ENCODE measurements at places on chromosomes 5 and 9.

DNA sequence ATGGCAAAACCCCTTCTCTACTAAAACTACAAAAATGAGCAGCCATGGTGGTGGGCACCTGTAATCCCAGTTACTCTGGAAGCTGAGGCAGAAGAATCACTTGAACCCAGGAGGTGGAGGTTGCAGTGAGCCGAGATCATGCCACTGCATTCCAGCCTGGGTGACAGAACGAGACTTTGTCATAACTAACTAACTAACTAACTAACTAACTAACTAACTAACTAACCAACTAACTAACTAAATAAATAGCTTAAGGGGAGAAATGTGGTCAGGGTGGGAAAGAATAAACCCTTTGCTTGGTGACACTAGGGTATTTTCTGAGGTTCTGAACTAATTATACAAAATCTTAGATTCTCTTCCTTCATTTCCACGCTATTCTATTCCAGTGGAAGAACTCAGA is 184.4 kb upstream of the MEF2C start:
- DNase-seq: no peak

DNA sequence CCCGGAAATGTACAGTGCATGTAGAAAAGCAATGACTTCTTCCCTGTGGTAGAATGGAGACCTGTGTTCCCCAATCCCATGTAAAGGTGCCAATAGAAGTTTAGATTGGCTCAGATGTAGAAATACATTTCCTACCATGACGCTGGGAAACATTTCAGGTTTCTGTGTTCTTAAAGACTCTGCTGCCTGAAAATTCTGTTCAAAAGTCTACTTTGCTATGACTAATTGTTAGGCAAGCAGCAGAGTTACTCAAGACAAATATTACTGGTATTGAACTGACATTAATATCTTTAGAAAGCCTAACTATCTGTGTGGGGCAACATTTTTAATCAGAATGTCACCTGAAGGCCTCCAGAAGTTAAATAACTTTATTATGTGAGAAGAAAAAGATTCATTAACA is 75.5 kb upstream of the ELL2 start:
- DNase-seq: no peak

DNA sequence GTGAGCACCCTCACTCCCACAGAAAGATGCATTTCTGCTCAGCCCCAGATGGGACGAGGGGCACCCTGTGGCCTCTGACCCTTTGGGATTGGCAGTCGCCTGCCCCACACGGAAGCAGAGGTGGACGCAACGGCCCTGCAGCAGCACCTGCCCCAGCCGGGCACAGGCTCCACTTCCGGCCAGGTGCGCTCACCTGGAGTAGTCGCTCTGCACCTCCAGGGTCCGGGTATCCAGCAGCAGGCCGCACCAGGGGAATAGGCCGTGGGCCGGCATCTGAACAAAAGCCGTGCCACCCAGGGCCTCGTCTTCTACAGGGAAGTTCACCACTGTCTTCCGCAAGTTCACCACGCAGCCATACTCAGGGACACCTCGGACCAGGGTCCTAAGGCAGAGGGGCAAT is 30.7 kb downstream of the TERT start:
- DNase-seq: no peak

- no peak for DNase-seq
Measured at GRCh38 chr5:135203593-135204036, 169.6 kb upstream of the PITX1 start.

GRCh38 chr9:9950813-9951212 is 662.0 kb downstream of the PTPRD start:
- no peak for DNase-seq

- no peak for DNase-seq
Measured at GRCh38 chr5:142132916-142133315, 24.3 kb downstream of the NDFIP1 start.

GRCh38 chr5:177473443-177474001 is at the start of gene DBN1:
Gene DBN1 (minus strand): TSS chr5:177473634. CDS start chr5:177473521, 113 bp downstream.
- DNase-seq: no peak

- no peak for DNase-seq
Measured at GRCh38 chr9:15256426-15256825, 50.6 kb downstream of the TTC39B start.

GRCh38 chr5:6843821-6844220 is 130.6 kb downstream of the TENT4A start:
- DNase-seq: no peak

- DNase-seq: no peak
Measured at GRCh38 chr5:179403426-179404147, 58.3 kb upstream of the ADAMTS2 start.

DNA sequence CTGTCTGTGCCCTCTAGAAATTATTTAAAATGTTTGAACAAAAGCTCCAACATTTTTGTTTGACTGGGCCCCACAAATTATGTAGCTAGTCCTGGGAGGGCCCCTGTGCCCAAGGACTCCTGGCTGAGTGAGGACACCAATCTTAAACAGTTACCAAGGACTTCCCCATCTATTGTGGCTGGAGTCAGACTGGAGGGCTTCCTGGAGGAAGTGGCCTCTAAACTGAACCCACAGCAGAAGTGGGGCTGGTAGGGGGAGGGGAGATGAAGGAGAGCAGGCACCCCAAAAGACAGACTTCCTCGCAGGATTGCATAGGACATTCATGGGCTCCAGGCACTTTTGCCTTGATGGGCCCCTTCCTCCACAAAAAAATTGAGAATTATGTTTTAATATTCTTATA is 8.1 kb downstream of the ADAMTS13 start:
- DNase-seq: no peak

DNA sequence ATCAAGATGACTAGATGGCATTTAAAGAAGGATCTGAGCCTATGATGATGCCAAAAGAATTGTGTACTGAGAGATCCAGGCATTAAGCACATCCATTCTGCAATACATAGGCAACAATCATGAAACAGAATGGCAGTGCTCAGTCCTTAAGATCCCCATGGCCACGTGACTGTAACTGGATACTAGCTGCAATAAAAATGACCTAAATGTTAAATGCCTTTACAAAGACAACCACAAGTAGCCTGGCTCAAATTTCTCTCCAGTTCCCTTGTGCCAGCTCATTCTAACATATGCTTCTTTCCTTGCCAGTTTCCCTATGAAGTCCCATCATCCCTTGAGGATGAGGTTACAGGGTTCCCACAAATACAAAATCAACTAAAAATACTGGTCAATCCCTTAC is 148.3 kb upstream of the GHR start:
- DNase-seq: no peak

GRCh38 chr9:130930804-130931349 is 8.2 kb downstream of the FIBCD1 start:
- DNase-seq: no peak

- DNase-seq: no peak
Measured at GRCh38 chr5:133480866-133481265, 131.5 kb downstream of the FSTL4 start.

- no peak for DNase-seq
Measured at GRCh38 chr9:14281876-14282275, 32.1 kb downstream of the NFIB start.

Data from stimulated activated CD4-positive, alpha-beta T cell treated with anti-CD3 and anti-CD28 coated beads, Interleukin-1b, Interleukin-23, amount 100 ng/mL, for 24 hours (primary cell).